ENCODE measurements at places on chromosomes 2 and 18.

GRCh38 chr18:44130376-44130942, 550.2 kb upstream of the SETBP1 start:
- DNase-seq = no peak

GRCh38 chr2:97900806-97901205, 94.9 kb downstream of the TMEM131 start:
- no peak for DNase-seq

- no peak for DNase-seq
Observed at GRCh38 chr2:134482766-134483340, 229.0 kb downstream of the MGAT5 start.

- no peak for DNase-seq
Observed at GRCh38 chr2:144785253-144785652, 265.3 kb upstream of the ZEB2 start.

Measured in CD4-positive, alpha-beta T cell (primary cell).